ENCODE measurements at places on chromosomes 3 and 15.
A peak's percentile ranks its signal among the peaks of the same experiment; 100 is the strongest.

DNA sequence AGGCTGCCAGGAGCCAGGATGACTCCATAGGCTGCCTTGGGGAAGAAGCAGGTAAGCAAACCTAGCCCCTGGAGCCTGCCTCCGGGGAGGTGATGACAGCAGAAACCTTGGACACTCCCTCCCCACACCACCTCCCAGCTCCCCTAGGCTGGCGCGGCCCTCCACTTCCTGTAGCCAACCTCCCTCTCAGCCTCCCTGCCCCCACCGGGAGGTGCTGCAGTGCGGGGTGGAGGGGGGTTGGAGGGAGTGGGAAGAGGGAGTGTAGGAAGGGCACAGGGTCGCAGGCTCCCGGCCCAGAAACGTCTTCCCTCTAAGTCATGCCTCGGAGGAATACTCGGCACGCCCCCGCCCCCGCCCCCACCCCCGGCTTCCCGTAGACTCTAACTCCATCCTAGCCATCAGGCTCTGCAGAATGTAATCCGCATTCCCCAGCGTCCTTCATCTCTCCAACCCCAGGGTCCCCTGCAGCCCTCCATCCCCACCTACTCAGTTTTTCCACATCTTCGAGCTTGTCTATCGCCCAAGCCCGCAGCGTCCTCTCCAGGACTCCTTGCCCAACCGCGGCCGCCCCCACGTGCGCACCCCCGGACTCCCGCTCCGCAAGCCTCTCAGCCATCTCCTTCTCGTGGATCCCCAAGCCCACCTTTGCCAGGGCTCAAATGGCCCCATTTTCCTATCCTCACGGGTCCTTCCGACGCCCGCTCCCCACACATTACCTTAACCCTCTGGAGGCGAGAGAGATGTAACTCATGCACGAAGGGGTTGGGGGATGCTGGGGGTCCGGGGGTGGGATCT is 528 bp downstream of the LPCAT4 start:
- DNase-seq, result peak; percentile 66

DNA sequence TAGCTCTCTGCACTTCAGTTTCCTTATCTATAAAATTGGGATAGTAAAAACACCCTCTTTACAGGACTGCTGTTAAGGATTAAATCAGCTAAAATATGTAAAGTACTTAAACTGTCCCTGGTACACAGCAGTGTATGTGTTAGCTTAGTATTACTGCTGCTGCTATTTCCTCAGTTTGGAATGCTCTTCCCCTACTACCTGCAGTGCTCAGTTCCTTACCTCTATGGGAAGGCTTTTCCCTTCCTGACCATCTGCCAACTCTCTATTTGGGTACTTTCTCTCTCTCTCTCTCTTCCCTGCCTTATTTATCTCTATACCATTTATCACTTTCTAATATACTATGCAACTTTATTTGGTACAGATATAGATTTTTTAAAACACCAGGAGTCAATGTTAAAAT is 26.5 kb downstream of the KPNA4 start:
- no peak for DNase-seq

DNA sequence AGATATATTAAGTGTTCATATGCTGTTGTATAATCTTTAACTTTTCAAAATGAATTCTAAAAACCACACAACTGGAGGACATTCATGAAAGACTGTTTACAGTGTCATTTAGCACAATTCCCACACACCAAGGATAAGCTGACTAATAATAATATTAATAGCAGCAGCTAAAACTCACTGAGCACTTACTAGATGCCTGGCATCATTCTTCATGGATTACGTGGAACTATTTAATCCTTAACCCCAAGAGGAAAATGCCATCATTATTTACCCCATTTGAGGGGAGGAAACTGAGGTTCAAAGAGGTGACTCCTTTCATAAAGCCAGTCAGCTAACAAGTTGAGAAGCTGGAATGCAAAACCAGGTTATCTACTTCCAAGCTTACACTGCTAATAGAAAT is 77.0 kb downstream of the TMEM108 start:
- no peak for DNase-seq

GRCh38 chr3:189673535-189673934 is 42.3 kb downstream of the TP63 start:
- DNase-seq, result no peak

- DNase-seq, result no peak
Observed at GRCh38 chr3:79586232-79586631, 181.6 kb downstream of the ROBO1 start.

- no peak for DNase-seq
Observed at GRCh38 chr3:134190250-134190649, 60.4 kb downstream of the RYK start.

- peak; percentile 83 for DNase-seq
Observed at GRCh38 chr3:71201939-71202338, 381.6 kb downstream of the FOXP1 start.

- no peak for DNase-seq
Observed at GRCh38 chr3:61331929-61332552, 80.8 kb upstream of the FHIT start.

- DNase-seq, result no peak
Observed at GRCh38 chr3:114234745-114235144, 2.6 kb downstream of the ZNF80 start.

- peak; percentile 37 for DNase-seq
Observed at GRCh38 chr15:59501597-59501996, 63.6 kb downstream of the FAM81A start.

DNA sequence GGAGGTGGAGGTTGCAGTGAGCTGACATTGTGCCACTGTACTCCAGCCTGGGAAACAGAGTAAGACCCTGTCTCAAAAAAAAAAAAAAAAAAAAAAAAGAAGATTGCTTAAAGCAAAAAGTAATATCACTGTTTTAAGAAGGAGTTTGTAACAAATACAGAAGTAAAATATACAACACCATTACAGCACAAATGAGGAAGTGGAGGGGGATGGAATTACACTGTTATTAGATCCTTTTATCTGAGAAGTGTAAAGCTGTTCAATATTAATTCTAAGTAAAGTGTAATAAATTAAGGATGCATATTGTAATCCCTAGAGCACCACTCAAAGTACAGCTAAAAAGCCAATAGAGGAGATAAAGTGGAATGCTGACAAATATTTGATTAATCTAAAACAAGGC is 47.0 kb upstream of the SNRPA1 start:
- no peak for DNase-seq

DNA sequence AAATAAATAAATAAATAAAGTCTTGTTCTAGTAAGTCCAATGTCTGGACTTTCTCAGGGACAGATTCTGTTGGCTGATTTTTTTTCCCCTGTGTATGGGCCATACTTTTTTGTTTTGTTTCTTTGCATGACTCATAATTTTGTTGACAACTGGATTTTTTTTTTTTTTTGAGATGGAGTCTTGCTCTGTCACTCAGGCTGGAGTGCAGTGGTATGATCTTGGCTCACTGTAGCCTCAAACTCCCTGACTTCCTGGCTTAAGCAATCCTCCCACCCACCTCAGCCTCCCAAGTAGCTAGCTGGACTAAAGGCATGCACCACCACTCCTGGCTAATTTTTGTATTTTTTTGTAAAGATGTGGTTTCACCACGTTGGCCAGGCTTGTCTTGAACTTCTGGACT is 38.9 kb downstream of the TICRR start:
- DNase-seq, result no peak

GRCh38 chr3:30516238-30516637 is 90.2 kb upstream of the TGFBR2 start:
- DNase-seq, result no peak

DNA sequence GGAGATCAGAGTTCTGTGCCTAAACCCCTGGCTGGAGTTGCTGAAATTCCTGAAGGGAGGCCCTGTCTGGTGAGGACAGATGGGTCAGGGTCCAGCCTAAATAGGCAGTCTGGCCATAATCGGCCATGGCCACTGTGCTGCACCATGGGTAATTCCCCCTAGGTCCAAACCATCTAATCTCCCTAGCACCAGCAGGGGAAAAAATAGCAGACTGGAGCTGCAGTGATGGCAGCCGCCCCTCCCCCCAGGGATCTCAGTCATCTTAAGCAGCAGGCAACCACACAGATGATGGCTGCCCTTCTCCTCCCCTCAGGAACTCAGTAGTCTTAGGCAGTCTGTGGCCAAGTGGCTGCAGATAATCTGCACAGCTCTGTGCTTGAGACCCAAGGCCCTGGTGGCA is 68.4 kb upstream of the CD96 start:
- peak; percentile 9 for DNase-seq

- DNase-seq, result no peak
Observed at GRCh38 chr3:69463531-69463930, 77.6 kb upstream of the FRMD4B start.

DNA sequence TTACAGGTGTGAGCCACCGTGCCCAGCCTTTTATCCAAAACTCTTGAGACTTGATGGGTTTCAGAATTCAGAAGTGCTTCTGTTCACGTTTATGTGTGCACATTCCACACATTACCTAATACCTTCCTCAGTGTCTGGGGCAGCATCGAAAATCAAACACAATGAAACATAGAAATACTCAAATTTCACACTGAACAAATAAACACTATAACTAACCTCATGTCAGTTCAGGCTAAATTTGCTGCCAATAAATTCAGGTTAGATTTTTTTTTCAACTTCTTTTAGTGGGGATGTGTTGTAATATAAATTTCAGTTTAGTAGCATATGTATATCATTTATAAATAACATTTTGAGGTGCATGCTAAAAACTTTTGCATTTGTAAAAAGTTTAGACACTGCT is 2.8 kb downstream of the EIF2AK4 start:
- no peak for DNase-seq
